Karpas-422 (cell line): ENCODE measurements at places on chromosomes 4 and X. TPM values are rescaled to one million over a fixed set of nuclear protein-coding genes. Genes with fewer than 3 reads are reported as not detected.
A peak's percentile ranks its signal among the peaks of the same experiment; 100 is the strongest.

The SSR4 gene
- 249 and 310 TPM in 2 replicates for total RNA-seq

DNA sequence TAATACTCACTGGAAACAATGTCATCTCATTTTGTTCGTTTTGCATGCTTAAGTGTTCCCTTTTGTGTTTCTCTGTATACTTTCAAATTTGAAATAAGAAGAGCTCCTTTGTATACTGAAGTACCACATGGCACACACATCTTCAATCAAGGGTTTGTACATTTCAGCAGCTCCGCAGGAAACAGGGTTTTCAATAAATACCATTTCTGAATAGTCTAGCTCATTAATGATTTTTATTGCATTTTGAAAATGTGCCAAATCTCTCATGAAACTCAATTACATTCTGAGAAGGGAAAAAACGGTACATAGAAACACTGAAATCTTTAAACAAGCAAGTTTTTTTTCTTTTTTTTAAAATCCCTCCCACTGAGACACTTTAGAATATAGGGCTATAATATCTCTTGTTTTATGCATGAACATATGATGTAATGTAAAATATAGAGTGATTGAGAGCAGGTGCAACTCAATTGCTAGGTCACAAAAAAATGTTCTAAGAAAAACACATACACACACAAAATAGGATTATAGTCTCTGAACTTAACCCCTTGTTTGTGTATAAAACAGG lies 914.2 kb upstream of the PCDH7 start:
- H3K4me1 ChIP-seq, result no peaks in the 10 kb centered on the region
- H3K27ac ChIP-seq, result no peak overlapping the region
- no peaks in the 10 kb centered on the region for H3K27me3 ChIP-seq
- H3K4me3 ChIP-seq, result no peak overlapping the region
- no peak for DNase-seq

DNA sequence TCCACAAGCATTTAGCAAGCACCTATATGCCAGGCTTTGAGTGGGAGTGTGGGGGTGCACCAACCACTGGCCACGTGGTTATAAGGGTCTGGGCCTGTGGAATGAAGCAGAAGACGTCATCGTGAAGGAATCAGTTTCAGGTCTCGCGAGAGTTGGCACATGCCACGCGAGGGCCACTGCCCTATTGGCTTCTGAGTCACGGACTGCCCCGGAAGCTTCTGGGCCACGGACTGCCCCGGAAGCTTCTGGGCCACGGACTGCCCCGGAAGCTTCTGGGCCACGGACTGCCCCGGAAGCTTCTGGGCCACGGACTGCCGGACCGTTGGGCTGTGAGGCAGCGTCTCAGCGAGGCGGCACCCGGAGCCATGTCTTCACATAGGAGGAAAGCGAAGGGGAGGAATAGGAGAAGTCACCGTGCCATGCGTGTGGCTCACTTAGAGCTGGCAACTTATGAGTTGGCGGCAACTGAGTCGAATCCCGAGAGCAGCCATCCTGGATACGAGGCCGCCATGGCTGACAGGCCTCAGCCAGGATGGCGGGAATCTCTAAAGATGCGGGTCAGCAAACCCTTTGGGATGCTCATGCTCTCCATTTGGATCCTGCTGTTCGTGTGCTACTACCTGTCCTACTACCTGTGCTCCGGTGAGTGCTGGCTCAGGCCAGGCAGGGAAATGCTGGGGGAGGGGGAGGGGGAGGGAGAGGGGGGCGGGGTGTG lies at the start of gene FMR1NB:
TSS of gene FMR1NB (plus strand) at position 300 of the 715 bp plus-strand sequence. CDS start at position 366, 66 bp downstream.
- no peaks in the 10 kb centered on the region for H3K36me3 ChIP-seq
- no peak within 1 kb of the TSS for H3K27ac ChIP-seq
- H3K4me3 ChIP-seq, result no peak within 1 kb of the TSS
- H3K4me1 ChIP-seq, result no peaks in the 10 kb centered on the region
- H3K27me3 ChIP-seq, result no peaks in the 10 kb centered on the region

DNA sequence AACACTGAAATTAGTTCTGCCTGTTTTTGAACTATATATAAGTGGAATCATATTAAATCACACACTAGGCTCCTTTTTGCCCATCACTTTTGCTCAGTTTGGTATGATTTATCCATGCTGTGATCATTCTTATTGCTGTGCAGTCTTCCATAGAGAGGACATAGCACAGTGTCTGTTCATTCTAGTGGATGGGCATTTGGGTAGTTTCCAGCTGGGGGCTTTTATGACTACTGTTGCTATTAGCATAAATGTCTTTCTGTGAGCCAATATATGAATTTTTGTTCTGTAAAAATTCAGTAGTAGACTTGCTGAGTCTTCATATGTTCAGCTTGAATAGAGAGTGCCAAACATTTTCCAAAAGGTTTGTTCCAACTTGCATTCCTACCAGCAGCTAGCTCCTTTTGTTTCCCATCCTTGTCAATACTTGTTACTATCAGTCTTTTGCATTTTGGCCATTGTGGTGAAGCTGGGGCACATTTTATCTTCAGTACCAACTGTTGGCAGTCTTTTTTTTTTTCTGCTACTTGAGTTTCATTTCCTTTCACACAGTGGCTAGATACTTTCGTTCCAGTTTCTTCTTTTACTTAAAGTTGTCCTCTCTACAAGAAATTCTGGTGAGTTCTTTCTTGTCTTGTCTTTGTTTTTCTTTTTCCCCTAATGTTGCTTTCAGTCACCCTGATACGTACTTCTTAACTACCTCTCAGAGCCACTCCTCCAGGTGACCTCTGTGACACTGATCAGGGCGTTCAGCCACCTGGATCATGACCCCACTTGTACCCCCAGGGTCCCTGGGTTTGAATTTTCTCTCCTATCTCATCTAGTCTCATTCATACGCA lies 87.0 kb downstream of the ANXA3 start:
- no peak overlapping the region for H3K4me3 ChIP-seq
- no peak overlapping the region for H3K27ac ChIP-seq
- H3K36me3 ChIP-seq, result no peaks in the 10 kb centered on the region

The ARMCX6 gene
- total RNA-seq, result 43.1 and 57.2 TPM in 2 replicates

DNA sequence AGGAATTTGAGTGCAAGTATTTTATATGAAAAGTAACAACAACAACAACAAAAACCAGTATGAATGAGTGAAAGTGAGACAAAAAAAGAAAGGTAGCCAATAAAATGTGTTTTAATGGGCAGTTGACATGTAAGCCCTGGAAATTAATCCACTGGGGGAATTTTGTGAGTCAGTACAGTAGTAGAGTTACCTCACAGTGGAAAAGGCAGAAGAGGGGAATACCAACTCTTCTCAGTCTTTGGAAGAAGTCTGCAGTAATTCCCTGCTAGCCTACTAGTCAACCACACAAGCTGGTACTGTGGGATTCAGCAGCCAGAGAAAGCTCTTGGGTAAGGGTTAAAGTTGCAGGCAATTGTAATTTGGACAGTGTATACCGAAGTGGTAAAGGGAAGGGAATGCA lies 76.3 kb upstream of the IL15 start:
- no peak for DNase-seq
- H3K4me1 ChIP-seq, result no peaks in the 10 kb centered on the region
- no peak overlapping the region for H3K27ac ChIP-seq
- no peak overlapping the region for H3K4me3 ChIP-seq
- H3K27me3 ChIP-seq, result no peaks in the 10 kb centered on the region
- no peaks in the 10 kb centered on the region for H3K36me3 ChIP-seq

GRCh38 chr4:68797618-68798017 lies 18.2 kb upstream of the UGT2B10 start:
- no peak overlapping the region for H3K27ac ChIP-seq
- no peaks in the 10 kb centered on the region for H3K36me3 ChIP-seq
- H3K27me3 ChIP-seq, result no peaks in the 10 kb centered on the region

- H3K4me1 ChIP-seq, result no peaks in the 10 kb centered on the region
- no peak overlapping the region for H3K27ac ChIP-seq
- H3K4me3 ChIP-seq, result no peak overlapping the region
- DNase-seq, result no peak
Observed at GRCh38 chr4:168336837-168337549, 18.4 kb upstream of the DDX60 start.

GRCh38 chr4:83115000-83115399 lies 471 bp upstream of the PLAC8 start:
- DNase-seq, result no peak
- H3K36me3 ChIP-seq, result no peaks in the 10 kb centered on the region
- H3K4me3 ChIP-seq, result no peak overlapping the region
- H3K4me1 ChIP-seq, result peaks cover 10% of the 10 kb centered on the region
- H3K27ac ChIP-seq, result no peak overlapping the region

GRCh38 chr4:188665491-188666457 lies 526.5 kb downstream of the TRIML1 start:
- no peak overlapping the region for H3K27ac ChIP-seq
- no peak overlapping the region for H3K4me3 ChIP-seq
- H3K27me3 ChIP-seq, result no peaks in the 10 kb centered on the region
- no peaks in the 10 kb centered on the region for H3K4me1 ChIP-seq
- no peaks in the 10 kb centered on the region for H3K36me3 ChIP-seq

- H3K27me3 ChIP-seq, result no peaks in the 10 kb centered on the region
- H3K4me3 ChIP-seq, result no peak overlapping the region
- no peaks in the 10 kb centered on the region for H3K36me3 ChIP-seq
Observed at GRCh38 chr4:130545171-130545570, 1449.2 kb downstream of the C4orf33 start.

The TLR1 gene
- 36.0 and 103 TPM in 2 replicates for total RNA-seq

DNA sequence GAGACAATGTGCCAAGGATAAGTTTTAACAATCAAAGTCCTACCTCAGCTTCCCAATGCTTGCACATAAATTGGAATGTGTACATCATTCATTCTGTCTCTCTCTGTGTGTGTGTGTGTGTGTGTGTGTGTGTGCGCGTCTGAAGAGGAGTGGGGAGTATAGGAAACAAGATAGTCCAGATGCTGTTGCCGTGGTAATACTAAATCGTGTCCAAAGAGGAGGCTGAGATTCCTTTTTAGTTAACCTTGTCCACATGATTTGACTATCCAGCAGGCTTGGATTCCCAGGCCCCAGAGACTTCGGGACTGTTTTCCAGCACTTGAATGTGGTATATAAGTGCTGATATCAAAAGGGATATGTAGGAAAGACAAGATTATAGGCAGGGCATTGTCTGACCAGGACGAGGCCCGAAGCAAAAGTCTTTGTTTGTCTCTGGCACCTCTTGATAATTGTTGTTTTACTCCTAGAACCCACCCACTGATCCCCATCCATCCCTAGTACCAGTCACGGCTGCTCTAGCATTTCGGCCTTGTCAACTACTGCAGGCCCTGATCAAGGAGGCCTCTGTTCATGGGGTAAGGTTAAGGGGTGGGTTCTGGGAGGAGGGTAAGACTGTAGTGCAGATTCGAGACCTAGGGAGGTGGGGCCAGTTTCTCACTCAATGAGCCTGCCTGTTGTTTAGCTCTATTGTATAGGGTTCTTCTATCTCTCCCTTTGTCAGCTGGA lies 3.9 kb downstream of the PLP1 start:
- no peak for DNase-seq
- H3K27me3 ChIP-seq, result no peaks in the 10 kb centered on the region
- no peaks in the 10 kb centered on the region for H3K4me1 ChIP-seq
- H3K27ac ChIP-seq, result no peak overlapping the region
- H3K36me3 ChIP-seq, result no peaks in the 10 kb centered on the region

DNA sequence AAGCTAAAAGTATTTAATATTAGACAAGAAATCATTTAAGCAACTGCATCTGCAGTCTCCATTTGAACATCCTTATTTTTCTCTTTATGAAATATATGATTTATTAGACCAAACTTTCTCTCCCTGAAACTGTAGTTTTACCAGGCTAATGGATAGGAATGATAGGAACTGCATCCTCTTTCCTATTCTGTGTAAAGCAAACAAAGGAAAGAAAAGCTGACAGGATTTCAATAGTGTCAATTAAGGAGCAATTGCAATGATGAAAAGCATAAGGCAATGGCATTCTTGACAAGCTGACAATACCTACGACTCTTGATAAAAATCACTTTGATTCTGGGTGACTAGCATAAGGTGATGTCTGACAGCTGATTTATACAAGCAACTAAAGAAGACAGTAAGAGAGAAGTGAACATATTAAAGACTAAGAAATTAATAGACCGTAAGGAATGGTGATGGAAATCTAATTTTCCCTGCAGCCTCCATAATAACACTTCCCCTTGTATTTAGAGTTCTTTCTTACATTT lies 502.5 kb downstream of the TECRL start:
- no peaks in the 10 kb centered on the region for H3K4me1 ChIP-seq
- no peak overlapping the region for H3K4me3 ChIP-seq
- H3K36me3 ChIP-seq, result no peaks in the 10 kb centered on the region
- no peak for DNase-seq

- H3K27me3 ChIP-seq, result no peaks in the 10 kb centered on the region
- DNase-seq, result no peak
- no peaks in the 10 kb centered on the region for H3K4me1 ChIP-seq
Observed at GRCh38 chr4:106529348-106530023, 160.9 kb upstream of the GIMD1 start.

The USP17L30 gene
- total RNA-seq, result not detected in 2 replicates

DNA sequence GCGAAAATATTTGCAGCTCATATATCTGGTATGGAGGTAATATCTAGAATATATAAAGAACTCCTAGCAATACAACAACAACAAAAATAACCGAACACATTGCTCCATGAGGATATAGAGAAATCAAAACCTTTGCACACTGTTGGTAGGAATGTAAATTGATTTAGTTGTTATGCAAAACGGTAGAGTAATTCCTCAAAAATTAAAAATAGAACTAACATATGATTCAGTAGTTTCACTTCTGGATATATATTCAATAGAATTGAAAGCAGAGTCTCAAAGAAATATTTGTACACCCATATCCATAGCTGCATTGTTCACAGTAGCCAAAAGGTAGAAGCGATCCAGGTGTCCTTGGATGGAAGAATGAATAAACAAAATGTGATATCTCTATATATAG lies 203.0 kb upstream of the CNKSR2 start:
- no peak overlapping the region for H3K27ac ChIP-seq
- no peak for DNase-seq
- H3K36me3 ChIP-seq, result no peaks in the 10 kb centered on the region

The MUC7 gene
- not detected in 2 replicates for total RNA-seq

The HS3ST1 gene
- total RNA-seq, result not detected in 2 replicates

The MAGEC1 gene
- not detected in 2 replicates for total RNA-seq

The MAMLD1 gene
- 22.9 and 37.8 TPM in 2 replicates for total RNA-seq

DNA sequence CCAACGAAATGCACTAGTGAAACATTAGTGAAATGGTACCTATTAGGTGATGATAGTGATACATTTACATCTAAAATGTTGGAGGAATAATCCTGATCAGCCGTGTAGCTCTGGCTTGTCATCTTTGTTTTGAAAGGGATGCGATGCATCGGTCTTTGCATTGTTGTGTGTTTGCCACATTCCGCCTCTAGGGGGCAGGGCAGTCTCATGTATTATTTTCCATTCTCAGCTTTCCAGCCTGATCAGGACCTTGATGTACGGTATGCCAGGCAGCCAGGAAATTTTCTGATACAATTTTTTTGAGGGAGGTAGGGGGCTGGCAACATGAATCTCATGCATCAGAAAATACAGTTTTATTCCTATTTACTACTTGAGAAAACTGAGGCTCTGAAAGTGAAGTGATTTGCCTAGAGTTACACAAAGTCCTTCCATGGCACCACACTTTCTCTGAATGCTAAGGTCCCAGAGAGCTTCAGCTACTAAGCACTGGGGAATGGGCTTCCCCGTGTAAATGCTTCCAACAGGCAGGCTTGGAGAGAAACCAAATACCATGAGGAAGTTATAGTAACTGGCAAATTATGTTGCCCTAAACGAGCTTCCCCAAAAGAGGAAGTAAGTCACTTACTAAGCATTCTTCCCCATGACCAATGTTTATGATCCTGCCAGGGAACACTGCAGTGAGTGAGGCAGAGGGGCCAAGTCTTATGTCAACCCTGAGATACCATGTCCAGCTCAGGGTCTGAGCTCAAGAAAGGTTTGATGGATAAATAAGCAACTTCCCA lies 31.8 kb upstream of the IQSEC2 start:
- no peaks in the 10 kb centered on the region for H3K27me3 ChIP-seq
- peak; percentile 85 for DNase-seq
- H3K4me3 ChIP-seq, result no peak overlapping the region
- H3K4me1 ChIP-seq, result peaks cover 8% of the 10 kb centered on the region
- no peak overlapping the region for H3K27ac ChIP-seq
